DMS79 treated with DMSO at 0.1 percent for 48 hours (cell line): ENCODE measurements at places on chromosomes 3 and 15.

- DNase-seq, result no peak
These were observed 64.3 kb downstream of the OXSM start for GRCh38 chr3:25854214-25854613.

GRCh38 chr15:100903168-100903554 is 16.0 kb upstream of the LRRK1 start:
- no peak for DNase-seq

- no peak for DNase-seq
These were observed 2.8 kb downstream of the CDAN1 start for GRCh38 chr15:42734076-42734672.

DNA sequence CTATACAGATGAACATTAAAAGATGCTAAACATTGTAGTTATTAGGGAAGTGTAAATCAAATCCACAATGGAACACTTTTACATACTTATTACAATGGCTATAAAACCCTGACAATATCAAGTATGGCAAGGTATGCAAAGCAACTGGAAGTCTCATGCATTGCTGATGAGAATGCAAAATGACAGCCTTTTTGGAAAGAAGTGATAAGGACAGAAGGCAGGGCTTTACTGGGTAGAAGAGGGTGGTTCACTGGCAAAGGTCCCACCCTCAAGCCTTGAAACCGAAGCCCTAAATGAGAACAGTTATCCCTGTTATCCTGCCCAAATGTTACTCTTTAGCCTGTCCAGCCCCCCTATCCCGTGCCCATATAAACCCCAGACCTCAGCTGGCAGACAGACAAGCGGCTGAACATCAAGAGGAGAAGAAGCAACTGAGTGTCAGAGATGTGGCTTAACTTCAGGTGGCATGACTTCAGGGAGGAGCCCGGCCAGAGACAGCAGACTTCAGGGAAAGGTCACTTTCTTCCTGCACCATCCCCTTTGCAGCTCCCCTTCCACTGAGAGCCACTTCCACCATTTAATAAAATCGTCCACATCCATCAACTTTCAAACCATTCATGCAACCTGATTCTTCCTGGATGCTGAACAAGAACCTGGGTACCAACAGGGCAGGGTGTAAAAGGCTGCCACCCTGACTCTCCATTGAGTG is 732 bp upstream of the GCSAM start:
- DNase-seq, result no peak

DNA sequence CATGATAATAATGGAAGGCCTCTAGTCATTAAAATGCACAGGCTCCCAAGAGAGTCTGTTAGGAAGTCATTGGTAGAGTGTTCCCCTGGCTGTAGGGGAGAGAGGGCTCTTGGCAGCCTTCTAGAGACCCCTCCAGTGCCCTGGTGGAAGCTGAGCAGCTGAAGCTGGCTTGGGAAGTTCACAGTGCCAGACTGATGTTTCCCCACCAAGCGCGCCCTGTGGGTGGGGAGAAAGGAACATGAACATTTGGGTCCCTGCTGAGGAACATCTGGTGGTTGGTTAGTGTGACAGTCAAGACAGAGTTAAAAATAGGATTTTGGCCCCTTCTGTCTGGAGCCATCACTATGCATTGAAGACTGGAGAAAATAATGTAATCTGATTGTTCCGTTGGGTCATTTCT is 37.1 kb upstream of the RGMA start:
- no peak for DNase-seq

DNA sequence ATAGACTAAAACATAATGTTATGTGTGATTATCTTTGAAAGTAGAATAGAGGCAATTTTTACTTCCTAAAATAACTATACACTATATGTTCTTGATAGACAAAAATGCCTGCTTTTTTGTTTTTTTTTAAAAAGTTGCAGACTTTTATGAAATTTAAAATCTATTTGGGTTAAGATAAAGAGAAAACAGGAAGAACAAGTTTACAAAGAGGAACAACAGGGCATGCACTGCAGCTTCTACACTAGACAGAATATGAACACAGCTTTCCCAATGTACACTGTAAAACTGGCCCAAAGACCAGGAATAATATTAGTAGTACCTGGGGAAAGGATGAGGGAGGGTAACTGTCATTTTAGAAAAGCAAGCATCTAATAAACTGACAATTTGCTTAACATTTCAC is 53.7 kb downstream of the NR1I2 start:
- no peak for DNase-seq

DNA sequence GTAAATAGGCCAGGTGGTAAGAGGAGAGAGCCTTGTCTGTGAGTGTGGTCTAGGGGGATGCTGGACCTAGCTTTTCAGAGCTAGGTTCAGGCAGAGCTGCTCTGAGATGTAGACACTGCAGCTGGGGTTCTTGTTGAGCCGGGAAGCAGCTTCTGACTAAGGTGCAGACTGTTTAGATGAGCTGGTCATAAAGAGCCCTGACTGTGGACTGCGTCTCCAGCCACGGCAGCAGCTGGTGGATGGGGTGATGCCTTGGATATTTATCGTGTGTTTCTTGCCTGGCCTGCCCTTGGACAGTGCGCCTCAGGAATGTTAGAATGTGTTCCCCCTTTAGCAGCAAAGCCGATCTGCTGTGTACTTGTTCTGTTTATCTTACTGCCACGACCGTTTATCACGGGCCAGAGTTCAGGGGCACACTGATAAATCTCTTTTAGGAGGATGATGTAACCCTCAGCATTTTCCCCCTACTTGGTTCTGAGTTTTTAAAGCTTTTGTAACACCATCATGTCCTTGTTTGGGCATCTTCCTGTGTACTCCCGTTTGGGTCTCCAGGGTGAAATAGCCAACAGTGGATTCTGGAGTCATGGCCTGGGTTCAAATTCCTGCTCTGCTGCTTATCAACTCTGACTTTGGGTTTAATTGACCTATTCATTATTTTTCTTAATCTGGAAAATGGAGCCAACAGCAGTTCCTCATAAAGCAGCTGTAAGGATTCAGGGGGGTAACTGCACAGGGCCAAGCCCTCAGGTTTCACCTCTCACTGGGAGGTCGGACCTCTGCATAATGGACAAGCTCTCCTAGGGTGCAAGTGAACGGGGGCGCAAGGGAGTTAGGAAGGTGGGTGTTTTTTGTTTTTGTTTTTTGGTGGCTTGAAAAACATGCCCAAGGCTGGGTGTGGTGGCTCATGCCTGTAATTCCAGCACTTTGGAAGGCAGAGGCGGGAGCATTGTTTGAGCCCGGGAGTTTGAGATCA is 51.4 kb downstream of the FLNB start:
- no peak for DNase-seq

- DNase-seq, result no peak
These were observed 781 bp upstream of the NAALADL2 start for GRCh38 chr3:174858353-174858752.

DNA sequence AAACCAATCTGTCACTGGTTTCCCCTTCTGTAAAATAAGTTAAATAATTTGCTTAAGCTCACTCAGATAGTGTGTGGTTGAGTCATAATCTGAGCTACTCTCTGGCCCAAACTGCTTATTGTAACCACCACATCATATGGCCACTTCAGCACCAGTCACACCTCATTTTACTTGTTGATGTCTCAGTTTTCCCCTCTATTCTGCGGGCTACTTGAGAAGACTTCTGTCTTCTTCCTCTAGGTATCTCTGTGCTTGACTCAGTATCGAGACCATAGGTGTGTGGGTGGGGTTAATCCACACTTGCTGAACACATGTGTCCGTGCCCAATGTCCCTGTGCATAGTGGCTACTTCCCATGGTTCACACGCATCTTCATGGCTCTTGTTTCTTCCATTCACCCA is 32.9 kb downstream of the CRYGS start:
- no peak for DNase-seq
